SJSA1 (cell line): ENCODE measurements at places on chromosomes 7 and 10. TPM values are rescaled to one million over a fixed set of nuclear protein-coding genes. Genes with fewer than 3 reads are reported as not detected.

- DNase-seq, result no peak
Measured at GRCh38 chr10:62899311-62899710, 83.1 kb upstream of the EGR2 start.

DNA sequence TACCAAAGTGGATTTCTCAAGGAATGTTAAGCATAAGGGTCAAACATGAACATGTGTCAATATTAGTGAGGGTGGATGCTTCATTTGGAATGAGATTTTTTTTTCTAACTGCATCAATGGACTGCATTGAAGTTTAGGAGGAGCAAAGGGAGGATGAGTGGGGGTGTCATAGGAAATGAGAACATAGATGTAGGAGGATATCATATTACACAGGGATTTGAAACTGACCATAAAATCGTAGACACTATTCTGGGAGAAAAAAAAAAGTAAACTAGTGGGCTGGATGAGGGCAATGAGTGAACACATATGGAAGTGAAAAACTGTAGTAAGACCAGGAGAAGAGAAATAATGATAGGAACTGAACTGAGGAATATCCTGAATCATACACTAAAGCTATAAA lies 109.4 kb downstream of the SEMA3A start:
- DNase-seq, result no peak

DNA sequence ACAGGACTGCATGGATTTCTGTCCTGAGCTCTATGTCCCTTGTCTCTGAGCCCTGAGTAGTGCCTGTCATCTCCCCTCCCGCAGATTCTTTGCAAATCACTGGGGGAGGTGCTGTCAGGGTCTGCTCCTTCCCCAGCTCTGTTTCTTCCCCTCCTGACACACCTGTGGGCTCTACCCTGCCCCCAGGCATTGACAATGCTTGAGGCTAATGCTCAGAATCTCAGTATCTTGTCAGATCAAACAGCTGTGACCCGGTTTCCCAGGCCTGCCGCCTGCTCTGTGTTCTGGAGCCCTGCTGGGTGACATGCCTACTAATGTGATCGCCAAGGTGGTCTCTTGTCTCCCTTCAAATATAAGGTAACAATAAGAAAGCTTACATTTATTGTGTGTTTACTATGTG lies 209.0 kb downstream of the POU6F2 start:
- DNase-seq, result no peak

- no peak for DNase-seq
Measured at GRCh38 chr7:956031-956430, 1.6 kb upstream of the ADAP1 start.

- no peak for DNase-seq
Measured at GRCh38 chr7:15504351-15504750, 57.5 kb downstream of the AGMO start.

DNA sequence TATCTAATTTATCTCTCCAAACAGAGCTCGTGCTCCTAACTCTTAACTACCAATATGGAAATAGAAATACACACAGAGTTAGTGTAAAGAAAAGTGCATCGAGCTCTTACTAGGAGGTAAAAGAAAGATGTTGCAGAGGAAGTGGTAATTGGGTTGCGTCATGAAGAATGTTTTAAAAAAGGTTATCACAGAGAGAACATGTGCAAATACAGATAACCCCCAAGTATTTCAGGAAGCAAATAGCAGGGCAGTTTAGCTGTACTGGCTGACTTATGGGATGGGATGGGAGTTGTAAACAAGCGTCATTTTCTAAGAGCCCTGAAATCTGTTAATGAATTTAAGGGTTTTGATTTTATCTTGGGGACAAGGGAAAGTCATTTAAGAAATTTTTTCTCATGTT lies 153.9 kb downstream of the AGMO start:
- DNase-seq, result no peak

DNA sequence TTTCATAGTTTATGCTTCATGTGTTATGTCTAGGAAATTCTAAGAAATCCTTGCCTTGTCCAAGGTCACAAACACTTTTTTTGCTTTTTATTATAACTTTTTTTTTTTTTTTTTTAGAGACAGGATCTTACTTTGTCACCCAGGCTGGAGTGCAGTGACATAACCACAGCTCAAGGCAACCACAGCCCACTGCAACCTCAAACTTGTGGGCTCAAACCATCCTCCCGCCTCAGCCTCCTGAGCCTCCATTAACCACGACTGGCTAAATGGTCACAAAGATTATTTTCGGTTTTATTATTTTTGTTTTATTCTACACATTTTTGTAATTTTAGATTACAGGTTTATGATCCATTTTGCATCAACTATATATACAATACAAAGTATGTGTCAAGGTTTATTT lies 7.1 kb upstream of the FAM204A start:
- DNase-seq, result no peak

GRCh38 chr10:23556727-23557440 lies 118.0 kb downstream of the OTUD1 start:
- no peak for DNase-seq

DNA sequence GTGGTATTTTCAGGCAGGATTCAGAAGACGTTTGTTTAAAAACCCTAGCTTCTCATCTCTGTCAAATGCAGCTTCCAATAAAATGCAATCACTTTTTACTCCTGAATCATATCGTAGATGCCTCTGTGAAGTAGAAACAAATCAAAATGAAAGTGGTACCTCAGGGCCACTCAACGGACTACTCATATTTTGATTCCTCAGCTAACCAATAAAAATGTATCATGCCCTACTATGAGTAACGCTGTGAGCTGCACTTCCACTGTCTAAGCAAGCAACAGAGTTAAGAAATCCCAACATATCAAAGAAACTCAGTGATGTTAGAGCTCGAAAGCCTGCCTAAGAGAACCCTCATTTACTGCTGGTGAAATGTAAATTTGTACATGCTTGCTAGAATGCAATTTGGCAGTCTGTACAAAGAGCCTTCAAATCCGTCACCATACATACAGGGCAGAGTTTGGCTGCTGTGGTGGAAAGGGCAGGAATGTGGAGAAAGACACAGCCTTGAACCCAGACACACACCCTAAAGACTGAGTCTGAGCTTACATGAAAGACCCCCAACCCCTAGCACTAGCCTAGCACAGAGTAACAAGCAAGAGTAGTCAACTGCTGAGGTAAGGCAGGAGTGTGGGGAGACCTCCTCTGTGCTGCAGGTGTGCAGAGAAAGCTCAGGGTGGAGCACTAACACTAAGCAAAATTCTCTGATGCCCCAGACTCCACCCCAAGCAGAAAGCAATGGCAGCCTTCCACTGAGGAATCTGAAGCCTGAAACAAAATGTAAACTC lies 151.5 kb downstream of the ANK3 start:
- DNase-seq, result no peak

GRCh38 chr7:114921631-114922025 lies 266 bp upstream of the MDFIC start:
- DNase-seq, result no peak

GRCh38 chr10:89120931-89121763 lies 86.0 kb downstream of the CH25H start:
- no peak for DNase-seq

- no peak for DNase-seq
Measured at GRCh38 chr10:119700321-119700954, 25.4 kb upstream of the INPP5F start.

DNA sequence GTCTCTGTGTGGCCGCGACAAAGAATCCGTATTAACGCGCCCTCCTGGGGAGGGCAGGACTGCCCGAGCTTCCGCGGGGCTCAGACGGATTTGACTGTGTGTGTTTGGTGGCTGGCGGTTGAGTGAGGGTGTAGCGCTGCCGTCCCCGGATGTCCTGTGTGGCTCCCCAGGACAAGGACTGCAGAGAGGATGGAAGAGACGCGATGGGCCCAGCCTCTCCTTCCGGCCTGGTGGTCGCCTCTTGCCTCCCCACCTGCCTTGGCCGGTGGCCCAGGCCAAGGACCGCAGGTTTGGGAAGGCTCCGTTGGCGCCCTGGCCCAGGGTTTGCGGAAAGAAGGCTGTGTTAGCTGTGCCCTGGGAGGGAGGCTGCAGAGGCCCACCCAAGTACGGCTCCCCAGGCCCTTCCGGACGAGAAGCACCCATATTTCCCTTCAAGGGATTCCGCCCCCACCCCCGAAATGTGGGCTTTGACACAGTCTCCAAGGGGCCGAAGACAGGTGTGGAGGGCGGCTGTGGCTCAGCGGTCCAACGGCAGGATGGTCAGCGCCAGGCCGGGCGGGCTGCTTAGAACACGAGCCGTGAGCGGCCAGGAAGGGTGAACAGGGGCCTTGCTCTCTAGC lies 2.3 kb downstream of the UNCX start:
- no peak for DNase-seq

GRCh38 chr7:158812684-158813083 lies 16.6 kb downstream of the ESYT2 start:
- no peak for DNase-seq

DNA sequence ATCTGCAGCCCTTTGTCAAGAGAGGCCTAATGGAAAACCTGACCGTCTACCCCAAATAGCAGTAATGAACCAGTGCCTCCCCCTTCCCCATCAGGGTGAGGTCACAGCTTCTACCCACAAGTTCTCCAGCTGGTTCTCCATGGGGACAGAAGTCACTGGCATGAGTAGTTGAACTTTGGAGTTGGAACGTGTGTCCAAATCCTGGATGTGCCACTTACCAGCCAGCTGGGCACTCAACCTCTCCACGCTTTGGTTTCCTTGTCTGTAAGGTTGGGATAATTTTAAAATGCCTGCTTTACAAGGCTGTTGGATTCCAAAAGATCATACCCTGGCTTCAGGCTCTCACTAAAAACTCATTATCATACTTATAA lies 25.6 kb downstream of the PRLHR start:
- no peak for DNase-seq

GRCh38 chr7:98278408-98278807 lies 3.1 kb upstream of the BRI3 start:
- no peak for DNase-seq

- DNase-seq, result no peak
Measured at GRCh38 chr10:30435073-30435422, 1.1 kb downstream of the MAP3K8 start.

GRCh38 chr7:1823376-1824150 lies 153.5 kb downstream of the ELFN1 start:
- DNase-seq, result no peak

The RNLS gene
- total RNA-seq, result not detected in 2 replicates

The OR2A25 gene
- total RNA-seq, result not detected in 2 replicates

The HOXA5 gene
- 0.79 and 0.81 TPM in 2 replicates for total RNA-seq

The SKAP2 gene
- total RNA-seq, result 8.8 and 16.4 TPM in 2 replicates

The SDHAF3 gene
- 24.2 and 56.5 TPM in 2 replicates for total RNA-seq

The FKBP14 gene
- 26.6 and 35.1 TPM in 2 replicates for total RNA-seq

The TRIM73 gene
- total RNA-seq, result 0.39 and 0.75 TPM in 2 replicates

The NRCAM gene
- not detected in 2 replicates for total RNA-seq

The CPEB3 gene
- 0.31 and 0.82 TPM in 2 replicates for total RNA-seq

The MIOS gene
- 33.3 and 36.9 TPM in 2 replicates for total RNA-seq

The STOX1 gene
- 0.39 and 1.6 TPM in 2 replicates for total RNA-seq

The MGAM2 gene
- total RNA-seq, result not detected in 2 replicates

The ITGB8 gene
- 1.3 and 3.6 TPM in 2 replicates for total RNA-seq

The KIF11 gene
- 79.7 and 93.0 TPM in 2 replicates for total RNA-seq

The ANKRD30A gene
- not detected in 2 replicates for total RNA-seq

The ZNF777 gene
- total RNA-seq, result 1.8 and 6.6 TPM in 2 replicates

The ZNF117 gene
- total RNA-seq, result 2.3 and 2.8 TPM in 2 replicates

The DLG5 gene
- total RNA-seq, result 19.5 and 27.6 TPM in 2 replicates
